ENCODE measurements at places on chromosomes 5 and 9.

DNA sequence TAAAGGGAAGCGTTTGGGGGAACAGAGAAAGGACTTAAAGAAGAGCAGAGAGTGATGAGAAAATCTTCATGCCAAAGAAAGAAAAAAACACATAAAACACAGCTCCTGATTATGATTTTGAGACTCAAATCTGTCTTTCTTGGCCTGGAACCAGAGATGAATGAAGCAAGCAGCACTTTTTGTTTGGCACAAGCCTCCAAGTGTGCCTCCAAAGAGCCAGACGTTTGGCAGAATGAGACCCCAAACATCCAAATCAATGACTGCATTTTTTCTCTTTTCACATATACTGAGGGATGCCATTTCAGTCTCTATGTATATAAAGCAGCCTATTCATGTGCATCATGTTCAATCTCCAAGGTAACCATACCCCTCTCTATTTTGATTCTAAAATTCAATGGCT is 424.2 kb downstream of the TUSC1 start:
- H3K4me1 ChIP-seq = no peaks in the 10 kb centered on the region
- H3K27me3 ChIP-seq = no peaks in the 10 kb centered on the region
- H3K27ac ChIP-seq = no peak overlapping the region
- no peak overlapping the region for H3K4me3 ChIP-seq
- DNase-seq = no peak

GRCh38 chr9:83707518-83707767 is 315 bp downstream of the UBQLN1 start:
- DNase-seq = no peak
- H3K36me3 ChIP-seq = peaks cover 7% of the 10 kb centered on the region
- peak overlapping the region; percentile 90 for H3K4me3 ChIP-seq
- H3K27me3 ChIP-seq = no peaks in the 10 kb centered on the region

GRCh38 chr9:119416793-119417192 is 47.6 kb upstream of the BRINP1 start:
- H3K4me1 ChIP-seq = no peaks in the 10 kb centered on the region

DNA sequence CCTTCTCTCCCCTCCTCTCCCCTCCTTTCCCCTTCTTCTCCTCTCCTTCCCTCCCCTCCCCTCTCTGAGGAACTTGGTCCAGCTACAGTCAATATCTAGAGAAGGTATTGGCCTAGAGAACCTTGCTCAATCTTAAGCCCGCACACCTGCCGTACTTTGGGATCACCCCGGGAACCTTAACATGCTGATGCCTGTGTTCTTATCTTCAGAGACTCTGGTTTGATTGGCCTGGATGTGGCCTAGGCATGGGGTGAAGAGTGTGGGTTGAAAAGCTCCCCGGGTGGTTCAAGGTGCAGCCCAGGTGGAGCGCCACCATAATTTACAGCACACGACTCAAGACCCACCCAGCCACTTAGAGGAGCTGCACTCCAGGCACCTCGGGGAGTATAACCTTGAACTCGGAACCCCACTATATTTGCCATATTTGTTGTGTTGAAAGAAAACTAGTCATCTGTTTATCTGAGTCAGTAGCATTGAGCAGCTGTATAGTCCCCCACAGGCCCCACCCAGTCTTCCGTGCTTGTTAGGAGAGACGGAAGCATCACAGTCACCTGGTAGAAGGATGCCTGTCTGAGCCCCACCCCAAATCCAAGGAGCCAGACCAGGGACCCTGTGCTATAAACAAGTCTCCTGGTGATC is 14.4 kb upstream of the PHF19 start:
- no peaks in the 10 kb centered on the region for H3K27me3 ChIP-seq
- no peak overlapping the region for H3K27ac ChIP-seq
- no peaks in the 10 kb centered on the region for H3K36me3 ChIP-seq
- H3K4me1 ChIP-seq = no peaks in the 10 kb centered on the region

DNA sequence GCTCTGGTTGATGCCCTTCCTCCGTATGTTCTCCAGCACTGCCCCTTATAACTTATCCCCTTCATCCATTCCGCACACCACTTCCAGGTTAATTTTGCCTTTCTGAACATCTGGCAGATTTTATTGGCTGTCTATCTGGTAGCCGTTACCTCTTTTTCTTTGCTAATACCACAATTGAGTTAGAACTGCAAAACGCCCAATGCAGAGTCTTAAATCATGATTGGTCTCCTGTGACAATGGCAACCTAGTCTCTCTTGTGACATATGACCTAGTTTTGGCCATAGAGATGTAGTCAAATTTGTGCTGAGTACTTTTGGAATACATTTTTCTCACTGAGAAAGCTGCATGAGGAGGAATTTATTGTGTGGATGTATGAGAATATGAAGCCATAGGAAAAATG is 365.7 kb upstream of the PRR16 start:
- H3K36me3 ChIP-seq = no peaks in the 10 kb centered on the region
- DNase-seq = no peak

- H3K36me3 ChIP-seq = no peaks in the 10 kb centered on the region
- DNase-seq = no peak
- H3K4me3 ChIP-seq = no peak overlapping the region
- H3K4me1 ChIP-seq = peaks cover 27% of the 10 kb centered on the region
- H3K27me3 ChIP-seq = no peaks in the 10 kb centered on the region
- no peak overlapping the region for H3K27ac ChIP-seq
Measured at GRCh38 chr9:2257248-2257929, 242.2 kb downstream of the SMARCA2 start.

DNA sequence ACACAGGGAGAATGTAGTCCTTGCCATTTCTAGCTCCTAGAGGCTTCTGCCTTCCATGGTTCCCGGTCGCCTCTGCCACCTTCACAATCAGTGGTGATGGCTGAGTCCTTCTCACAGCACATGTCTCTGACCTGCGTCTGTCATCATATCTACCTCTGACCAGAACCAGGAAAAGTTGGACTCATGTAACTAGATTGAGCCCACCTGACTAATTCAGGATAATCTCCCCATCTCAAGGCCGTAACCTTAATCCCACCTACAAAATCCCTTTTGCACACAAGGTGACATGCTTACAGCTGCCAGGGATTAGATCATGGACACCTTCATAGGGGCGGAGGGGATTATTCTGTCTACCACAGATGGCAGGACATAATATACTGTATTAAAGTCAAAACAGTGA is 375.6 kb downstream of the ICE1 start:
- H3K4me1 ChIP-seq = no peaks in the 10 kb centered on the region
- 0 out of 2 replicates have a peak, but pooled peaks cover 2% of the 10 kb centered on the region for H3K27me3 ChIP-seq
- DNase-seq = no peak
- no peak overlapping the region for H3K27ac ChIP-seq
- H3K36me3 ChIP-seq = no peaks in the 10 kb centered on the region
- H3K4me3 ChIP-seq = no peak overlapping the region

DNA sequence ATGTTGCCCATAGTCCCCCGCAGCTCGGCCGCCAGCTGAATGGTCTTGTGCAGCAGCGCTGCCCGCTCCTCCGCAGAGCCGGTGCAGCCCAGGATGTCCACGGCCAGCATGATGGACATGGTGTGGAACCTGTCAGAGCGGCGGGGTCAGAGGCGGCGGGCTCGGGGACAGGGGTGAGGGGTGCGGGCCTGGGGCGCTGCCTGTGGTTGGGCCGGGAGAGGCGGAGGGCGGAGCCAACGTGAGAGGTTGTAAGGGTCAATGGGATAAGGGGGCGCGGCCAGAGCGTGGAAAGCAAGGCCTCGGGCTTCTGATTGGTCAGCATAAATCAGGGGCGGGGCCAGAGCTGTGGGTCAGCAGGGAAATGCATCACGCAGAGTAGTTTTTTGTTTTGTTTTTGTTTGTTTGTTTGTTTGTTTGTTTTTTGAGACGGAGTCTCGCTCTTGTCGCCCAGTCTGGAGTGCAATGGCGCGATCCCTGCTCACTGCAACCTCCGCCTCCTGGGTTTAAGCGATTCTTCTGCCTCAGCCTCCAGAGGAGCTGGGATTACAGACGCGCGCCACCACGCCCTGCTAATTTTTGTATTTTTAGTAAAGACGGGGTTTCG is 6.8 kb upstream of the TOR2A start:
- no peak overlapping the region for H3K4me3 ChIP-seq
- H3K36me3 ChIP-seq = no peaks in the 10 kb centered on the region
- H3K27me3 ChIP-seq = no peaks in the 10 kb centered on the region

DNA sequence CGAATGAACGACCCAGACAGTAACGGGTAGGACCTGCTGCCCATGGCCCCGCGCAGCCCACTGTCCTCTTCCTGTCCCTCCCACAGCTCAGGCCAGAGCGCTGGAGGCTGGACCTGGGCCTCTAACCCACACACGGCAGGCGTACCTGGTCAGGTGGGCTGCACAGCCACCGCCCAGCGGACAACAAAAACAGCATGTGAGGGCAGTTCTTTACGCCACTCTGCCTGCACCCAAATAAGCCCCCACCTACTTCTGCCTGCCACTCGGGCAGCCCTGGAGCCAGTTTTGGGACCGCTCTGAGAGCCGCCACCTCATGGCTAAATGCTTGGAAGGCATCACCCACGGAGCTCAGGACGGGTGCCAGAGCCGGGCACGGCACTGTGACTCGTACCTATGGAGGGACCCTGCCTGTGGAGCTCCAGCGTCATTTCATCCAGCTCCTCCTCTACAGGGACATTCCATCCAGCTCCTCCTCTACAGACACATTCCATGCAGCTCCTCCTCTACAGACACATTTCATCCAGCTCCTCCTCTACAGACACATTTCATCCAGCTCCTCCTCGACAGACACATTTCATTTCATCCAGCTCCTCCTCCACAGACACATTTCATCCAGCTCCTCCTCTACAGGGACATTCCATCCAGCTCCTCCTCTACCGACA is 18.9 kb downstream of the CLPTM1L start:
- H3K36me3 ChIP-seq = peaks cover 47% of the 10 kb centered on the region
- no peak for DNase-seq
- peaks cover 20% of the 10 kb centered on the region for H3K4me1 ChIP-seq

DNA sequence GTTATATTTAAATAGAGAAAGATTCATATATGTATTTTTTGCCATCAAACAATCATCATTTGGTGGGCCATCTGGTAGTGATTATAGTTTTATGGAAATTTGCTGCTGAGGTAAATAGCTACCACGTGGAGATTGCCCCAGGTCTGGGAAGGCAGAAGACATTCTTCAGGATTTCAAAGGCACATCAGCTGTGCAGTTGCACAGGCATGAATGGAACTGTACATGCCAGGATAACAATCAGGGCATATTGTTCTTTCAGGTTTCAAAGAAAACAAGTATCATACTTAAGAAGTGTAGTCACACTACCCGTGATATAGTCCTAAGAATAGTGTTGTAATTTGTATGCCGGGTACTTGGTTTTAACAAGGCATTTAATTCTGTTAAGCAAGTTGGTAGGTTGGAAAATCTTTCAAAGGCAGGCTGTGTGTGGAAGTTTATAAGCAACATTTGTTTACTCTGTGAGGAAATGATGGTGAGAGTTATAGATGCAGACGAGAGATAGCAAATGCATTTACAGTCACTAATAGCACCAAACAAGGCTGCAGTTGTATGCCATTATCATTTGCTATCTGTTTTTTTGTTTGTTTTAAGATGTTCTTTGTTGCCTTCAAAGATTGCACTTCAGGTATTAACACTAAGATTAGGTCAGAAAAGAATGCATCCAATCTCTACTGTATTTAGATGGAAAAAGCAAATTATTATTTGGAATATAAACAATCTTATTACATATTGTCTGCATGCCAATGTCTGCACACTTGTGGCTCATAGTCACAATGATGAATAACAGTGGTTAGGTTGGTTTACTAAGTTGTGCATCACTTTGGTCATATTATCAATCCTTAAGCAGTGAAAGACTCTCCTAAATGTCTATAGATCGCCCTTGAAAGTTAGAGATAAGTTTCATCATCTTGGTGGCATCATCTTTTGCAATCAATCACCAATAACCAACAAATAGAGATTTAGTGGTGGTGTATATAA is 55.3 kb downstream of the RPS23 start:
- H3K27ac ChIP-seq = no peak overlapping the region
- DNase-seq = no peak
- no peaks in the 10 kb centered on the region for H3K27me3 ChIP-seq

GRCh38 chr5:79868163-79868670 is 122.8 kb downstream of the MTX3 start:
- H3K4me1 ChIP-seq = no peaks in the 10 kb centered on the region
- no peak overlapping the region for H3K27ac ChIP-seq
- no peaks in the 10 kb centered on the region for H3K27me3 ChIP-seq
- no peak overlapping the region for H3K4me3 ChIP-seq
- no peaks in the 10 kb centered on the region for H3K36me3 ChIP-seq

DNA sequence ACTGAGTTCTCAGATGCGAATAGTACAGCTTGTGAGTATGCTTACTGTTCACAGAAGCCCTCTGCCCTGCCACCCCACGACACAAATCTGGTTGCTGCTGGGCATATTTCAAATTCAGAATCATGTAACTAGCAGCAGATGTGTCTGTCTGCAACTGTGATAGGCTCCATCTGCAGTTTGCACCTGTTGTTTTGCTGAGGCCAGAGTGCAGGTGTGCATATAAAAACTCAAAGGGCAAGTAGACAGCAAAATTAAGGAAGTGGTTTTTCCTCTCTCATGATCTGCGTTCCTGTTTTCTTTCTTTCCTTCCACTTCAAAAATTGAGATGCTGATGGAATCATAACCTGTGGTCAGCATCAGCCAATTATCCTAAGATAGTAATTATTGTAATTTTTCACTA is 1000.5 kb downstream of the PTPRD start:
- no peaks in the 10 kb centered on the region for H3K4me1 ChIP-seq
- no peak for DNase-seq
- no peak overlapping the region for H3K4me3 ChIP-seq
- no peaks in the 10 kb centered on the region for H3K27me3 ChIP-seq

DNA sequence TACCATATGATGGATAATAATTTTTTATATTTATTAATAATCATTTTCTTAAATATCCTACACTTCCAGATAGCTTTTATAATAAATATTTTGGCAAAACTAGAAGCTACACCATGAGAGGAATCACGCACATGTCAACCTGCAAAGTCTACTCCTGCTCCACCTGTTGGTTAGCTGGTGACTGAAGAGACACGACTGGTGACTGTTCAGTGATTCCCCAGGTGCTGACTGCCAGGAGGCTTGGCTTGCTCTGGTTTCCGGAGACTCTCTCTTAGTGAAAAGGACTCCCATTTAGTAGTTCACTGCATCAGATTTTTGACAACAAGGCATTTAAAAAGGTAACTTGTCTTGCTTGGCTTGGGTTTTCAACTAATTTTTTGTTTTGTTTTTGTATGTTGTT is 20.9 kb downstream of the GZMA start:
- H3K4me1 ChIP-seq = no peaks in the 10 kb centered on the region
- no peak overlapping the region for H3K4me3 ChIP-seq
- peaks cover 36% of the 10 kb centered on the region for H3K27me3 ChIP-seq
- H3K27ac ChIP-seq = no peak overlapping the region
- DNase-seq = no peak
- H3K36me3 ChIP-seq = no peaks in the 10 kb centered on the region

DNA sequence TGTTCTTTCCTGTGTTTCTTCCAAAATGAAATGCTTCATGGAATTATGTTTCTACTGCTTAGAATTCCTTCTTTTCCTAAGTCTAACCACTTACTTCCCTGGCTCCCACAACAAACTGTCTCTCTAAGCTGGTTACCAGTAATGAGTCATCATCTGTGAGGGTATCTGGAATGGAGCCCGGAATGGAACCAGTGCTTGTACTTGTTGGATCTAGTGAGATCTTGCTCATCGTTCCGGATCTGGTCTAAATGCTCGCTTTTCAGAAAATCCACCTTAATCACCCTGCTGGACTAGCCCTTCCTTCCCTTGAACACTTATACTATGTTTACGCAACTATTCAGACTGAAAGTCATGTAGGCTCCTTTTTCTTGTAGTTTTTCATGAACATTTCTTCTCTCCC is 184.8 kb downstream of the PBX3 start:
- H3K36me3 ChIP-seq = no peaks in the 10 kb centered on the region
- DNase-seq = peak; percentile 81
- H3K27me3 ChIP-seq = no peaks in the 10 kb centered on the region
- no peak overlapping the region for H3K4me3 ChIP-seq
- H3K4me1 ChIP-seq = peaks cover 14% of the 10 kb centered on the region
